ENCODE measurements at places on chromosomes 2 and 18.

DNA sequence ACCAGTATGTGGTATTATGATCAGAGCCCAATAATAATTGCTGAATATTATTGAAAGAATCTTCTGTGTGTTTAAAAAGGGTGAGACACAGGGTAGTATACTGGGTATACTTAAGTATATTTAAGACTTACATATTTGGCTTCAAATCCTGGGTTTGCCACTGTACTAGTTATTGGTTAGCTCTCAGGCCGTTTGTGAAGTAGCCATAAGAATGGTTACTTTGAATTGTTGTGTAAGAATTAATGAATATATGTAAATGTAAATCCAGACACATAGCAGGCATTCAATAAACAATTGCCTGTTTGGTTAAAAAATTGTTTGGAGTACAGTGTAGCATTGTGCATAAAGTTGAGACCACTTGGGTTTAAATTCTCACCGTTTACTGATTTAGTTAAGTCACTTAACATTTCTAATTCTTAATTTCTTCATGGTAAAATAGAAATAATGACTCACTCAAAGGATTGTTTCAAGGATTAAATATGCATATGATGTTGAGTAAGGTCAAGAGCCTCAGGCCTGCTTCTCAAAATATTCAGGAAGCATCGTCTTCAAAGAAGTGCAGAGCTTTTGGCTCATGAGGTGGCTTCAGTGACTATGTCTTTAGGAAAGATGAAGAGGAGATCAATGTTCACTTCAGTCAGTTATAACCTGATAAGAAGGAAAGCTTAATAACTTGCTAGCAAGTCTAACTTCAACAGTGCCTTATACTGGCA, 207.9 kb upstream of the NT5C1B start:
- no peak for DNase-seq

- DNase-seq = no peak
Observed at GRCh38 chr2:50646226-50646625, 385.7 kb downstream of the NRXN1 start.

- DNase-seq = no peak
Observed at GRCh38 chr18:56108478-56109367, 520.7 kb upstream of the TCF4 start.

DNA sequence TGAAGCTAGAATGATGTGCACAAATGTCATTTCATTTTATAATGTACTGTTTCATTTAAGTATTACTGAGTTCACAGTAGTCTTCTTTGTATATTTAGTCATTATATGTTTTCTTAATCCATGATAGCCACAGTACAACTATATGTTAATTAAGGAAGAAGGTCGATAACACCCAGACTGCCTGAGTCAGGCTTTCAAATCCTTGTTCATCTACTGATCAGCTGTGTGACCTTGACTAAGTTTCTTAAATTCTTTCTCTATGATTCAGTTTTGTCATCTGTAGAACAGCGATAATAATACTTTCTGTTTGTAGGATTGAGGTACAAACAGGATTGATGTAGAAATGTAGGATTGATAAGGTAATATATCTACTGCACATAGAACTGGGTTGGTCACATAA, 5.4 kb downstream of the GCC2 start:
- no peak for DNase-seq

DNA sequence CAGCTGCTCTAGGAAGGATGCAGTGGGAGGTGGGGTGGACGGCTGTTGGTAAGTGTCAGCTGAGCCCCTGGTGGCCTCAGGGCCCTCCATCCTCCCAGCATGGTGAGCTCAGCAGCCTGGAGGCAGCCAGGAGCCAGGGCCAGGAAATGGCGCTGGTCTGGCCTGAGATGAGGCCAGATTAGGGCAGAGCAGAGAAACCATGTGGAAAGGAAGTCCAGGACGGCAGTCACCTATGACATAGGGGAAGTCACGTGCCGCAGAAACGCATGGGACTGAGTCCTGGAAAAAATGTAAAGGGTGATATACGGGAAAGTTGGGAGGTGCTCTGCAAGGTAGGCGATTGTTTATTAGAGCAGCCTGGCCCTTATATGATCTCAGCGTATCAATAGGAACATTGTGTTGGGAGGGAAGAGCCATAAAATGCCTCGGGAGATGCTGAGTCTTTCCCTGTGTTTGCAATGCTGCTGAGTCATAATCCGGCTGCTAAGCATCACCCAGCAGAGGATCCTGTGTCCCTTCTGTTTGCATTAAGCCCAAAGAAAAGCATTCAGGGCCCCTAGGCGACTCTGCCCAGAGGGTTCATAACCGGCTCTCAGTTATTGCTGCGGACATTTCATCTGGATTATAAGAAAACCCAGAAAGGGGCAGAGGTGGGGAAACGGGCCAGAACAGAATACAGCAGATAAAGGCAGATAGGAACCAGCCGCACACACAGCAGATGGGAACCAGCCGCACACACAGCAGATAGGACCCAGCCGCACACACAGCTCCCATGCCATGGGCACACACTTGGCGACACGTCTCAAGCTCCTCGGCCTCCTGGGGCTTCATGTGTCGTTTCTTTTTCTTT, 30.3 kb upstream of the B3GNT7 start:
- no peak for DNase-seq

DNA sequence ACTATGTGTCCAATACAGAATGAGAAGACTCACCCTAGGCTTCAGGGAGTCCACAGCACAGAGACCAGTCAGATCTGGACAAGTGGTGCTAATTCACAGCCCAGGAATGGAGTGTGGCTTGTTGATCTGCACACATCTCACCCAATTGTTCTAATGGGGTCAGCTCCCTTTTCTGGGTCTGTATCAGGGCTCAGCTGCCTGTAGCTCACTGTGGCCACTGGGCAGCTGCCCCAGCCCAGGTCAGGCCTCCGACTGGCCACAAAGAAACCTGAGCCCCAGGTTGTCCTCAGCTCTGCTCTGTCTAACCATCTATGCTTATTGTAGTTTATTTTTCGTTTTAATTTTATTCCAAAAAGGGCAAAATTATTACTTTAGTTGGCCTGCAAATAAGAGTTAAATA, 202.3 kb upstream of the RAB6C start:
- no peak for DNase-seq

DNA sequence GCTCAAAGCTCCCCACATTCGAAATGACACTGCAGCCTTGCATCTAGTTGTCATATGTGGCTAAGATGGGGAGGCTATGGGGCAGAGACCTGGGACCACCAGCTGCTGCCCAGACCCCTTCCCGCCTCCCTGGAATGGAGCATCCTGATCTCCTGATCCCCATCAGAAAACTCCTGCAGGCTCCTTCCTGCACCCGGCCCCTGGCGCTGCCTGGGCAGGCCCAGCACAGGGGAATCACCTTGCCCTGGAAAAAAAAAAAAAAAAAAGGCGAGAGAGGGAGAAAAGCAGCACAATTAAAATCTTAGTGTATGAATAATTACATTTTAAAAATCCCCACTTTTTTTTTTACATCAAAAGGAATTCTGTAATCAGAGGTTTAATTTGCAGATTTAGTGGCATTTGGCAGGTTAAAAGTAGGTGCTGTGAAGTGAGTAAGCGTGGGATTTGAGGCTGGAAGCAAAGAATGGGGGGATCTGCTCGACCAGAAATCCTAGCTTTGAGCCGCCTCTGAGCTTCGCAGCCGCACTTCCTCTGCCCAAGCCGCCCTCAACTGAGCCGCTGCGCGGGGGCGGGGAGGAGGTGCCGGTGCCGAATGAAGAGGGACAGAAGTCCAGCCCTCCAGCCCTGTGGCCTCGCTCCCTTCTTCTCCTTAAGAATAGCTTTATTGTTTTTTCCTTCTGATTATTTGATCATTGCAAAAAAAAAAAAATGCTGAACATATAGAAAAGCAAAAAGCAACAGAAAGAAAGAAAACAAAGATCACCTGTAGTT, 30.0 kb downstream of the THNSL2 start:
- DNase-seq = peak; percentile 45

DNA sequence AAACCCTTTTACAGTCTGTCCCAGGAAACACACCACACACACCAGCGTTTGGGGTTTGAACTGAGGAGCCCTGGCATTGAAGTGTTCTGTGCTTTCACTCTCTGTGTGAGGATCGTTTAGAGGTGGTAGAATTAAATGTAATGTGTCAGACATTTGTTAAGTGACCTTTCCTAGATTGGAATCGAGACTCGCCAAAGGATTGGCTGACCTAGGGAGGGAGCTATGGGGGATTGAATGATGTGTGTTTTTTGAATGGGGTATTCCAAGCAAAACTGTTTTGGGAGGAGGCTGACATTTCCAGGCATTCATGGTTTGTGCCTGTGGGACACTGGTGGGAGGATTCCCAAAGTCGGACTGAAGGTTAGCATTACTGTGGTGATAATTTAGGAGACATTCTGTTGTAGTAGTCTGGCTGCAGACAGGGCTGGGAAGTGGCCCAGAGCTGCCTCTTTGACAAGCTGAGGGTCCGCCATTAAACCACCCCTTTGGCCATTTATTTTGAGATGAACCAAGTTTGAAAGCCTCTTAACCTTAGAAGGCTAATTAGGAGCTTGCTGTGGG, 1.7 kb downstream of the MYO1B start:
- no peak for DNase-seq

- DNase-seq = no peak
Observed at GRCh38 chr2:29119211-29119610, 4.0 kb downstream of the CLIP4 start.

DNA sequence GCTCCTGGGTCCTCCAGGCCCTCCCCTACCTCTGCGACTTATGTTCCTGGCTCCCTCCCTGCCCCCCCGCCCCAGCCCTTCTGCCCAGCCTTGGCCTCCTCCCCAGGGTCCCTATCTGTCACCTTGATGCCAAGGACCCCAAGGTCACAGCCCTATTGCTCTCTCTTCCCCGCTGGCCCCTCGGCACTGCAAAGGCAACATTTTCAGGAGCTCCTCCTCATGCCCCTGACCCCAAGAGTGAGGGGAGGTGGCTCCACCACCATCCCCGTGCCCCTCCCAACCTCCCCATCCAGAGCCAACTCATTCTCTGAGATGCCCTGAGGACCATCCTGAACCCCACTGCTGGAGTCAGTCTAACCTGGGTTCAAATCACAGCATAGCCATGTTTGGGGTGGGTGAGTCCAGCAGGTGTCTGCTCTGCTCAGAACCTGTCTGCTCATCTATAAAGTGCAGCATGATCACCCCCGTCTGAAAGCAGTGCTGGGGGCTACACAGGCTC, 11.7 kb downstream of the LIMS2 start:
- no peak for DNase-seq

DNA sequence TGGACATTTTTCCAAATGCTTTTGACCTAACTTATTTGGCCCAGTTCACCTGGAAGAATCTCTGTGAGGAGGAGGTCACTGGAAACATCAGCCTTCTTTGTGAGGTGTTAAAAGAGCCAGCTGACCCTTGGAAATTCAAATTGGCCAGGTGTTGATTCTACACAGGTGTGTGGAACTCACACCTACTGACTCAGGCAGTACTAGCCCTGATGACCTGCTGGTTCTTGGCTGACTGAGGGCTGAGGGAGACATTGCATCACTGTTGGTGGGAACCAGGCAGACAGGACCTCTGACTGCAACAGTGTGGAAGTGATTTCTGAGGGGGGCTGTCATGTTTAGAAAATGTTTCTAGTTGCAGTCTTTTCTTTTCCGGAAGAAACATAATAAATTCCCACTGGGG, 242.2 kb upstream of the LRRTM1 start:
- no peak for DNase-seq

- peak; percentile 12 for DNase-seq
Observed at GRCh38 chr2:79876430-79876829, 363.6 kb downstream of the CTNNA2 start.

- no peak for DNase-seq
Observed at GRCh38 chr2:120855855-120856405, 120.3 kb downstream of the GLI2 start.

DNA sequence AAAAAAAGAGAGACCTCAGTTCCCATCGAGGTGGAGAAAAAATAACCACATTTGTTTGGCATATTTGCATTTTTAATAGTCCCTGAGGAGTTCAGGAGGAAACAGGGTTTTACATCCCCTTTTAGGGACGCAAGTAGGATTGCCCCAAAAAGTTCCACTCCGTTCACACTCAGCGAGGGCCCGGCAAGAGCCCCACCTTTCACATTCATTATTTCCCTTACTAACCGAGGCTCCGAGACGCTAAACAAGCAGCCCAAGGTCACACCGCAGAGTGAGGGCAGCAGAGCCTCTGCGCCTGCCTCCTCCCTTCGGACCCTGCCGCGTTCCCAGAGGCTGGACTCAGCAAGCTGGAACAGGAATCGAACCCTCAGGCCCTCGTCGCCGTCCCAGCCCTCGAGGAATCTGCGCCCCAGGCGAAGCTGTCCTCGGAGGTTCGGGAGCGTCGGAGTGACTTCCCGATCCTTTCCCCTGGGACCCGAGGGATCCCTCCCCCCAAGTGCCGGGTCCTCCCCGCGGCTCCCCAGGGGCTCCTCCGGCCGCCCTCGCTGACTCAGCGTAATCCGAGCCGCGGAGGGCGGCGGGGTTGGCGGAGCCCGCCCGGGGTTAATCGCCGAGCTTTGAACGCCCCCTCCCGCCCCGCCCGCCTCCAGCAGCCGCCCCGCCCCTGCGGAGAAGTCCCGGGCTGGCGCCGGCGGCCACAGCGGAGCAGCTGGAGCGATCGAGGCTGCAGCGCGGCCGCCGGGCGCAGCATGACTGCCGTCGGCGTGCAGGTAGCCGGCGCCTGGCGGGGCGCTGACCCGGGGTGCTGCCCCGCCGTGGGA, at the start of gene TMEM37:
TSS of gene TMEM37 (plus strand) at position 700 of the 821 bp plus-strand sequence. CDS start at position 750, 50 bp downstream.
- peak; percentile 72 for DNase-seq

- no peak for DNase-seq
Observed at GRCh38 chr18:24918257-24918656, 433.7 kb downstream of the ZNF521 start.

- DNase-seq = no peak
Observed at GRCh38 chr2:105864262-105864661, 119.5 kb downstream of the NCK2 start.

DNA sequence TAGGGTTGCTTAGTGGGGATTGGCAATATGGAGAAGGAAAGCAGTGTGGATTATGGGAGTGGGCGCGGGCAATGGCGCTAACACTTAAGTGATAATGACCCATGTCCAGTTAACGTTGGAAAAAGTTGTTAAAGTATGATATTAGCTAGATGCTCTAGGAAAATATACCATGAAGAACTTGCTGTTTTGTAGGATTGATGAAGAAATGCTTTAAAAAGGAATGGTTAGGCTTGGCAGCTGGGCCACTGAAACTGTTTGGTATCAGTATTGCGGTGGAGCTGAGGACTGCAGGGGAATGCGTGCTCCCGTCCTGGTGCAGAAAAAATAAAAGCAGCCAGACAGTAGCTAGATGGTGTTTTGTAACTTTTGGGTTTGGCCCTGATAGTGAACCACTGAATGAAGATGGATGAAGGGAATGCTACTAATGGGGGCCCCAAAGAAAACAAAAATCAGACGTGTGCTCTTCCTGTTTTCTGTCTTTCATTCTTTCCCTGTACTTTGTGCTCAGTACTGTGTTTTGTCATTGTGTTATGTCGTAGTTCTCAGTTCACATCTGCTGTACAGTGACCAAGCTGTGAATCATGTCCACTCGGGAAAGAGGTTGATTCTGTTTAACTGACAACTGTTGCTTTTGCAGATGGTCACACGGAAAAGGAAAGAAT, 999 bp downstream of the INSIG2 start:
- DNase-seq = no peak

- no peak for DNase-seq
Observed at GRCh38 chr2:100392715-100393114, 24.8 kb downstream of the CHST10 start.

- no peak for DNase-seq
Observed at GRCh38 chr2:215542690-215543089, 106.8 kb upstream of the FN1 start.

GRCh38 chr2:62305421-62306176, 109.7 kb downstream of the B3GNT2 start:
- DNase-seq = no peak

GRCh38 chr18:44039826-44040225, 640.9 kb upstream of the SETBP1 start:
- DNase-seq = no peak

All from NCI-H1105 treated with DMSO at 0.1 percent for 48 hours (cell line).